ENCODE measurements at places on chromosomes 1 and 21.

GRCh38 chr1:160945079-160945478 is 9.5 kb downstream of the ITLN2 start:
- DNase-seq = no peak

- no peak for DNase-seq
Measured at GRCh38 chr1:213984387-213985208, 3.2 kb upstream of the PROX1 start.

GRCh38 chr1:85225624-85226380 is 25.0 kb upstream of the SYDE2 start:
- DNase-seq = no peak

GRCh38 chr1:212611000-212611948 is 2.7 kb downstream of the ATF3 start:
- no peak for DNase-seq

GRCh38 chr21:43829575-43830119 is 35.4 kb upstream of the AGPAT3 start:
- no peak for DNase-seq

DNA sequence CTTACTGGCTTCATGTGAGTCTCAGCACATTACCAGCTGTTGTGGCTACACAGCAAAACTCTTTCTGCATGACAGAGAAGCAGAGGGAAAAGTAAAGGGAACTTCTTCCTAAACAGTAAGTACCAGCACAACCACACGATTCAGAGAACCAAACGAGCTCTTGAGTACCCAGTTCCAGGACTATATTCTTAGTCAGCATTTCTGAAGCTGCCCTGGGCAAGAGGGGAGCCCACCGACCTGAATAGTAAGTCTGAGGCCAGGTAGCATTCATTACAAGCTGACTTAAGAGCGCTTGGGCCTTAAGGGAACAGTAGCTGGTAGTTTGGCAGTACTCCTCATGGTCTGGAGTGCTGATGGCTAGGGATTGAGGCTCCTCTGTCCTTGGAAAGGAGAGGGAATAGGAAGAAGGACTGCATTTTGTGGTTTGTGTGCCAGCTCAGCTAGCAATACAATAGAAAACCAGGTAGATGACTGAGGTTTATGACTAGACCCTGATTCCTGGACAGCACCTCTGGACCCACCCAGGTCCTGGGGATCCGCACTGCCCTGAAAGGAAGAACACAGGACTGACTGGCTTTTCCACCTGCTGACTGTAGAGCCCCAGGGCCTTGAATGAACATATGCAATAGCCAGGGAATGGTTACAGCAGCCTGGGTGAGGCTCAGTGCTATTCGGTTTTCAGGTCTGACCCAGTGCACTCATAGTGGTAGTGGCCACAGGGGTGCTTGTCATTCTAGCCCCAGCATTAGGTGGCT is 396.8 kb upstream of the PRMT6 start:
- DNase-seq = no peak

- DNase-seq = no peak
Measured at GRCh38 chr1:77652268-77652667, 30.2 kb downstream of the ZZZ3 start.

- DNase-seq = no peak
Measured at GRCh38 chr21:41066086-41066938, 101.6 kb upstream of the BACE2 start.

DNA sequence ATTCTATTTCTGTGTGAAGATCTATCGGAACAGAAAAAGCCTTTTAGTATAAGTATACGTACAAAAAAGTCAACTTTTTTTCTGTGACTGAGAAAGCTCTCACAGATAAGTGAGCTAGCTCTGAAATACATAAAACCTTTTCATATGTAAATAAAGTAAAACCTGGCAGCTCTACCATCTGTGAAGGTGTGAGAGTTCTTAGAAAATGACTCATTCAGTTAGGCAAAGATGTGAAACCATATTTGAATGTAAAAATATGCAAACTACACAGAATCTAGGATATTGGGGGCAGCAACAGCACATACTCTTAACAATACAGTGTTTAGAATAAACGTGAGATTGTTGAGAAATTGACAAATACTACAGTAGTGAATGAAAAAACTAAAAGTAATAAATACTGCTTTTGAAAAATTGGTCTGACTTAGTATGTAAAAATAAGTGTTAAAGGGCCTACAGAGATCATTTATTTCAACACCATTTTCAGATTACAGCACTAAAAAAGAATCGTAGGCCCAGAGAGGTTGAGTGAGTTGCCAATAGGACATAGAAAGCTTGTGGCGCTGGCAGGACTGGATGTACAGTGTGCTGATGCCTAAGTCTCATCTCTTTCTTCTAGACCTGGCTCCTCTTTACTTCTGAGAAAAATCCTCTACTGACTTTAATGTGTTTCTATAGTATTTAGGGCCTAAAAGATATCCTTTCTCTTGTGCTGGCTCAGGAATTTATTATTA is 19.8 kb downstream of the ATP6V1G3 start:
- no peak for DNase-seq

- no peak for DNase-seq
Measured at GRCh38 chr1:64005801-64006200, 197.6 kb upstream of the UBE2U start.

GRCh38 chr1:218030846-218031245 is 254.2 kb upstream of the RRP15 start:
- no peak for DNase-seq

DNA sequence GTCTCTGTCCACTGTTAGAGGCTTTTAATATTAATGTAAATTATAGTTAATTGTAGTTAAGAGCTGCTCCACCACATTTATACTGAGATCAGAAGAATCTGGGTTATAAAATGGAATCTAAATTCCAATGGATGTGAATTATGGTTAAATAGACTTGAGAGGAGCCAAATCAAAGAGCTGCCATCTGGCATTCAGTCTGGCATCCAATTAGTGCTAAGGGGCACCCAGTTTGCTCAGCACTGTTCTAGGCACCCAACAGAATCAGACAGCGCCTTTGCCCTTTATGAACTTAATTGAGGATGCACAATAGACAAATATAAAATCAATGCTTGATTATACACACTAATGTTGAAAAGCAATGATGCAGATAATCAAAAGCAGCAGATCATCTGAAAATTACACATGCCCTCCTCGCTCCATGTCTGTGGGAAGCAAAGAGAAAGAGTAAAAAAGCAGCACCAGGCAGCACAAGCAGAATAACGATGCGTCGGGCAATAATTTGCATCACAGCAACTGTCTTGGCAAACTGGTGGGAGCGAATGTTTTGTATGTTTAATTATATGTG is 310.1 kb downstream of the BRINP2 start:
- no peak for DNase-seq

- no peak for DNase-seq
Measured at GRCh38 chr1:78370356-78370755, 120.4 kb upstream of the PTGFR start.

GRCh38 chr1:160653620-160654016 is 6.8 kb upstream of the SLAMF1 start:
- DNase-seq = no peak

DNA sequence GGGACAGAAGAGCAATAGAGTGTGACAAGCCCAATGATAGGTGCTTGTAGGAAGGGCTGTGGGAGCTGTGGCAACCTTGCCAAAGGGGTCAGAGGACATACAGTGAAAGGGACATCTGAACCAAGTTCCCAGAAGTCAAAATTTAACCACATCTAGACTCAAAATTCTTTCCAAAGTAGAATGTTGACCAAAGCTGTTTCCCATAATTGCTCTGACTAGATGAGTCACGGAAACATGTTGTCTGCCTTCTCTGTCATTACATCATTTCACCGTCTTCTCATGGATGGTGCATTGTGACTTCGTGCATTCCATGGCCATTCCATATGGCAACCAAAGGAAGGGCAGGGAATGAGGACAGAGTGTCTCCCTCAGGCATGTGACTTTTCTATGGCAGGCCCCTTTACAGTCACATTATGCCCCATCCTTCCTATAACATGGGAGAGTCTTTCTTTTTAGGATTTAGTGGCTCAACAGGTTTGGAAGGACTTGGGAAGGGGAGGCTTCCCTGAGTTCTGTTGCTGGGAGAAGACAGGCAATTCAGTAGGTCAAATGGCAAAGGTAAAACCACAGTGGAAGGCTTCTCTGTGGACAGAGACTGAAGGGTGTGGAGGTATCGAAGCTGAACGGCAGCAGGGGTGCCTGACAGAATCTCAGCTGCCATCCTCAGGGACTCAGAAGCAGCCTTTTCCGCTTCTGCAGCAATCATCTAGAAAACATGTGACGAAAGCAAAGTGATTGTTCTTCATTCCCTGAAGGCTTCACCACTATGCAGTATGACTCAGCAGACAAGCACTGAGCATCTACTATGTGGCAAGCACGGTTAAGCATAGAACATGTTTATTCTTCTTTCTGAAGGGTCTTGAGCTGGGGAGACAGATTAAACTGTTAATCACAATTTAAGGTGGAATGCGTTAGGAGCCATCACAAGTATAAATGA is 24.7 kb downstream of the NPHS2 start:
- no peak for DNase-seq

GRCh38 chr1:174764191-174764590 is 235.6 kb upstream of the CACYBP start:
- no peak for DNase-seq

- DNase-seq = no peak
Measured at GRCh38 chr1:92326681-92327080, 27.8 kb downstream of the RPAP2 start.

- DNase-seq = no peak
Measured at GRCh38 chr1:48931506-48932192, 155.0 kb upstream of the BEND5 start.

- DNase-seq = no peak
Measured at GRCh38 chr1:26373281-26373680, 731 bp upstream of the ZNF683 start.
